ENCODE measurements at places on chromosomes 1 and 21. TPM values are rescaled to one million over a fixed set of nuclear protein-coding genes. Genes with fewer than 3 reads are reported as not detected.

KRTAP19-3 gene
- not detected for total RNA-seq

HAO2 gene
- not detected for total RNA-seq

FAM72B gene
- total RNA-seq: 1.2 TPM

DNA sequence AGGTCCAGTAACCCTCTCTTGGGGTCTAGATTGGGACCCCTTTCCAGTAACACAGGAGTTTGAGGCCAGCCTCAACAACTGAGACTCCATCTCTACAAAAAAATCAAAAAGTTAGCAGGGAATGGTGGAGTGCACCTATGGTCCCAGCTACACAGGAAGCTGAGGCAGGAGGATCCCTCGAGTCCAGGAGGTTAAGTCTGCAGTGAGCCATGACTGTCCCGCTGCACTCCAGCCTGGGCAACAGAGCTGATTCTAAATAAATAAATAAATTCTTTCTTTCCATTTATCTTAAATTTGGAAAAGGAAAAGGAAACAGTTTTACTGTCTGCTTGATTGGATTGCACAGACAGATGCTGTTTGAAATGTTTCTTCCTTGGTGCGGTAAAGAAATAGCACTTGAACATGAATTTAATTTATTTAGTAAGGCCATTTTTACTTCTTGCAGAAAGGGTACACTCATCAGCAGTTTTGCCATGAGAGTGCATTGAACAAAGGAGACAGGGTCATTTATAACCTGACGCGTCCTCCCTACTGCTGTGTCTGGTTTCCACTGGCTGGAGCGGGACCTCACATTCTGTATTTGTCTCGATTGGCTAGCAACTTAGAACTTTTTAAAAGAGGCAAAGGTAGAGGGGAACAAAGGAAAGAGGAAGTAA lies 37.0 kb upstream of the ZNF496 start:
- no peaks in the 10 kb centered on the region for H3K4me1 ChIP-seq
- DNase-seq: no peak
- H3K4me3 ChIP-seq: no peak overlapping the region
- H3K27ac ChIP-seq: no peak overlapping the region

DNA sequence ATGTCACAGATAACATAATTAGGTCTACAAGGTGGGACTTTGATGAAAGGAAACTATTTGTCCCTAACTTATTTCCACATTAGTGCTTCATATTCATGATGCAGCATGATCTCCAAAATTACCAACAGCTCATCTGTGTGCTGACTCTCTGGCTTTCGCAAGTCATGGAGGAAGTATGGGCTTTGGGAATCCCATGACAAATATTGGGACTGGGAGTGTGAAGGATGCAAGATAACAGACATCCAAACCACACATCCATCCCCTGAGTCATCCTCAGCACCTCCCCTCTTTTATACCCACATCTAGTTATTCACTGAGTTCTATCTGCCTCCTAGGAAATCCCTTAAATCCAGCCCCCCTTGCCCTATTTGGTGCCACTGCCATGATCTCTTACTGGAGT lies 102.8 kb upstream of the COL24A1 start:
- H3K36me3 ChIP-seq: no peaks in the 10 kb centered on the region
- H3K4me1 ChIP-seq: no peaks in the 10 kb centered on the region
- no peaks in the 10 kb centered on the region for H3K27me3 ChIP-seq

GRCh38 chr1:226884116-226884625 lies 13.8 kb downstream of the PSEN2 start:
- H3K27ac ChIP-seq: no peak overlapping the region
- peaks cover 80% of the 10 kb centered on the region for H3K36me3 ChIP-seq
- no peak overlapping the region for H3K4me3 ChIP-seq
- DNase-seq: no peak

DNA sequence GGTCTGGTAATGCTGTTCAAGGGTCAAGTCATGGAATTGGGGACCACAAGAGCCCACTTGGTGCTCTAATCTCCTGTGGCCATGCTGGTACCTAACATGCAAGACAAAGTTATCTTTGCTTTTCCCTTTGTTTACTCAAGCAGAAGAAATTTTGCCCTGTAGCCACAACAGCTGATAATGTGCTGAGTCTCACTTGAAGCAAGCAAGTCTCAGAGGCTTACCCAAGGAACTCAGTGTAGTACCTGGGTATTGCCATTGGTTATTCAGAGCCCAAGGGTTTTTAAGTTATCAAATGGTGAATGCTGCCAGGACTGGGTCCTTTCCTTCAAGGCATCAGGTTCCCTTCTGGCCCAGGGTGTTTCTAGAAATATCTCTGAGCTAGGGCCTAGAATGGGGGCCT lies 198.9 kb upstream of the RNPC3 start:
- no peaks in the 10 kb centered on the region for H3K4me1 ChIP-seq
- no peaks in the 10 kb centered on the region for H3K27me3 ChIP-seq
- no peak for DNase-seq

TRIM46 gene
- total RNA-seq: 9.8 TPM

GRCh38 chr1:56404561-56405030 lies 174.8 kb downstream of the PLPP3 start:
- H3K27me3 ChIP-seq: no peaks in the 10 kb centered on the region
- no peak overlapping the region for H3K4me3 ChIP-seq
- no peaks in the 10 kb centered on the region for H3K4me1 ChIP-seq
- DNase-seq: peak; percentile 60

TNN gene
- total RNA-seq: 0.39 TPM

OPRD1 gene
- total RNA-seq: not detected

DNA sequence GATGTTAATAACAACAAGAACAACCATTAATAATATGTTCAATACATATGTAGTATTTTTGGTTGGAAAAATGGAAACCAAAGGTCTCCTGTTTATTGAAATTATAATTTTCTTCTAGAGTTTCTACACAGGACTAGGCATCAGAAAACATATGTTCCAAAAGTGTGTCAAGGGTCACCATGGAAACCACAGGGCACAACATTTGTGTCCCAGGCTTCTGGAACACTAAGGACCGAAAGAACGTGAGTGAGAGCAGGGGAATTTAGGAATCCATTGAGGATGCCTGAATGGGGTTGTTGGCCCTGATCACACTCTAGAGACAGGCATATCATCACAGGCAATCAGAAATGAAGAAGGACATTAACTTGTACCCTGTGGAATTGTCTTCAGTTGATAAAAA lies 7.5 kb upstream of the CDC14A start:
- no peak for DNase-seq
- H3K4me3 ChIP-seq: no peak overlapping the region
- H3K27me3 ChIP-seq: no peaks in the 10 kb centered on the region
- H3K36me3 ChIP-seq: no peaks in the 10 kb centered on the region
- H3K4me1 ChIP-seq: no peaks in the 10 kb centered on the region
- no peak overlapping the region for H3K27ac ChIP-seq

DNA sequence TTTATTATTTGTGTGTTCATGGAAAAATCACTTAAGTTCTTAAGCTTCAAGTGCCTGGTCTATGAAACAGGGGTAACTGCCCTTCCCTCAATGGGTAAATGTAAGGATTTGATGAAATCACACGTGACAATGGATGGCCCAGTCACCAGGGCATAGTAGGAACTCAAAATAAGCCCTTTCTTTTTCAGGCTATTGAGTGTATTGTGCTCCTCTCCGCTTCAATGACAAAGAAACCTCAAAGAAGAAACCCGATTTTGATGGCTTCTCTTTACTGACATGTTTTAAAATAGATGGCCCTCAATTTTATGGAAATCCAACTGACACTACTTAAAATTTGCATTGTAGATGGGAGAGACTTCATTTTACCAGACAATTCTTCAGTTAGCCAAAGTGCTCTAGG lies 543.5 kb downstream of the OMA1 start:
- H3K27ac ChIP-seq: no peak overlapping the region
- H3K27me3 ChIP-seq: no peaks in the 10 kb centered on the region
- H3K36me3 ChIP-seq: no peaks in the 10 kb centered on the region
- no peak overlapping the region for H3K4me3 ChIP-seq
- no peak for DNase-seq

Data from tibial nerve (tissue), 4 donors.